ENCODE measurements at places on chromosomes 2 and 18. TPM values are rescaled to one million over a fixed set of nuclear protein-coding genes. Genes with fewer than 3 reads are reported as not detected.

TMEM163 gene
- 0.18 TPM for total RNA-seq

DRC1 gene
- total RNA-seq: not detected

OR6B2 gene
- not detected for total RNA-seq

SIX3 gene
- not detected for total RNA-seq

SCYGR4 gene
- not detected for total RNA-seq

ZSWIM2 gene
- total RNA-seq: not detected

EMILIN1 gene
- 0.93 TPM for total RNA-seq

ASB18 gene
- total RNA-seq: not detected

THOC1 gene
- total RNA-seq: 52.4 TPM

DLGAP1 gene
- 0.26 TPM for total RNA-seq

UGT1A4 gene
- not detected for total RNA-seq

COL6A3 gene
- total RNA-seq: 1.5 TPM

UGT1A8 gene
- not detected for total RNA-seq

GYPC gene
- 116 TPM for total RNA-seq

MAB21L4 gene
- total RNA-seq: not detected

SCN3A gene
- 0.30 TPM for total RNA-seq

CD8B2 gene
- total RNA-seq: 2.2 TPM

CCDC102B gene
- total RNA-seq: 6.1 TPM

CCBE1 gene
- 0.07 TPM for total RNA-seq

Measured in T-cell (primary cell).